Left kidney (tissue), 8 donors: ENCODE measurements at places on chromosomes 7 and 10. TPM values are rescaled to one million over a fixed set of nuclear protein-coding genes. Genes with fewer than 3 reads are reported as not detected.

XRCC2 gene
- polyA plus RNA-seq = 14.9 TPM

UFSP1 gene
- 1.8 TPM for polyA plus RNA-seq

PON1 gene
- 0.33 TPM for polyA plus RNA-seq

SORCS3 gene
- polyA plus RNA-seq = 4.2 TPM

GAD2 gene
- 2.9 TPM for polyA plus RNA-seq

GNAI1 gene
- polyA plus RNA-seq = 112 TPM

SP8 gene
- not detected for polyA plus RNA-seq

KCP gene
- 21.6 TPM for polyA plus RNA-seq

CALHM1 gene
- polyA plus RNA-seq = 0.05 TPM

LAMB1 gene
- polyA plus RNA-seq = 826 TPM

TAS2R4 gene
- 6.7 TPM for polyA plus RNA-seq

PTN gene
- 176 TPM for polyA plus RNA-seq

FAM20C gene
- polyA plus RNA-seq = 68.5 TPM

CDC14C gene
- polyA plus RNA-seq = 0.08 TPM

RELN gene
- polyA plus RNA-seq = 21.8 TPM

CYP26C1 gene
- polyA plus RNA-seq = 0.05 TPM

TMEM225B gene
- polyA plus RNA-seq = 2.3 TPM

NANOS1 gene
- polyA plus RNA-seq = 4.3 TPM

CCL24 gene
- not detected for polyA plus RNA-seq

PPRC1 gene
- polyA plus RNA-seq = 40.8 TPM

EPO gene
- polyA plus RNA-seq = 0.20 TPM
